NCI-H187 treated with DMSO at 0.1 percent for 48 hours (cell line): ENCODE measurements at places on chromosomes 5 and 9.

- no peak for DNase-seq
Measured at GRCh38 chr5:32984851-32985610, 273.9 kb downstream of the NPR3 start.

DNA sequence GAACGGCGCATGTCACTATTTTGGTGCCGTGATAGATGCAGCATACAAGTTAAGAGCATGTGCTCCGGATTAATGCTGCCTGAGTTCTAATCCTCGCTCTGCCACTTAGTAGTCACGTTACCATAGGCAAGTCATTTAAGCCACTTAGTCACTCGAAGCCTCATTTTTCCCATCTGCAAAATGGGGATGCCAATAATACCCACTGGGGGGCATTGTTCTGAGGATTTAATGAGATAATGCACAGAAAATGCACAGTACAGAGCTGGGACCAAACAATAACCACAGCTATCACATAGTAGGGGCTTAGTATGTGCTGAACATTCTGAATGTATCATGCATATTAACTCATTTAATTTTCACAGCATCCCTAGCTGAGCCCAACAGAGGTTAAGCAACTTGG lies 9.1 kb downstream of the NIPAL4 start:
- DNase-seq = no peak

GRCh38 chr9:115674091-115674490 lies 479.5 kb upstream of the PAPPA start:
- DNase-seq = no peak

- DNase-seq = no peak
Measured at GRCh38 chr5:43210570-43210969, 18.5 kb downstream of the NIM1K start.

DNA sequence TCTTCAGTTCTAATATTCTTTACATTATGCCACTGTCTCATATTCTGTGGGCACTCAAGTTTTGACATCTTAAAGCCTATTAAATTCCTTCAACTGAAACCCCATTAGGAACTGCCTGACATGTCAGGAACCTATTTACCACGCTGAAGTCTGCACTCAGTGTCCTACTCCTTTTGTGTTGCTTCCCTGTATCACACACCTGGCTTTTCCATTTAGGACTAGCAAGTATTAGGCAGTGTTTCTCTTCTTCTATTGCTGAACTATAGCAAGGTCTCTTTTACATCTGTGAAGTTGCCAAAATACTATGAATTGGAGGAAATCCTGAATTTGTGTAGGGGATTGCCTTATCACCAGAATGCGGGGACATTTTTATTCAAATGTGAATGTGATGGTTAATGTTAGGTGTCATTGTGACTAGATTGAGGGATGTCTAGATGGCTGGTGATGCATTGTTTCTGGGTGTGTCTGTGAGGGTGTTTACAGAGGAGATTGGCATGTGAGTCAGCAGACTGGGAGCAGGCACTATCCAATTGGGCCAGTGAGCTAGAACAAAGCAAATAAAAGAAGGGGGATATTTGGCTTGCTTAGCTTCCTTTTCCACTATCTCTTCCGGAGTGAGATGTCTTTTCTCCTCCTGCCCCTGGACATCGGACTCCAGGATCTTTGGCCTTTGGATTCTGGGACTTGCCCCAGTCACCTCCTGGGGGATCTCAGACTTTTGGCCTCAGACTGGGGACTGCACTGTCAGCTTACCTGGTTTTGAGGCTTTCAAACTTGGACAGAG lies 21.2 kb upstream of the VCAN start:
- no peak for DNase-seq

DNA sequence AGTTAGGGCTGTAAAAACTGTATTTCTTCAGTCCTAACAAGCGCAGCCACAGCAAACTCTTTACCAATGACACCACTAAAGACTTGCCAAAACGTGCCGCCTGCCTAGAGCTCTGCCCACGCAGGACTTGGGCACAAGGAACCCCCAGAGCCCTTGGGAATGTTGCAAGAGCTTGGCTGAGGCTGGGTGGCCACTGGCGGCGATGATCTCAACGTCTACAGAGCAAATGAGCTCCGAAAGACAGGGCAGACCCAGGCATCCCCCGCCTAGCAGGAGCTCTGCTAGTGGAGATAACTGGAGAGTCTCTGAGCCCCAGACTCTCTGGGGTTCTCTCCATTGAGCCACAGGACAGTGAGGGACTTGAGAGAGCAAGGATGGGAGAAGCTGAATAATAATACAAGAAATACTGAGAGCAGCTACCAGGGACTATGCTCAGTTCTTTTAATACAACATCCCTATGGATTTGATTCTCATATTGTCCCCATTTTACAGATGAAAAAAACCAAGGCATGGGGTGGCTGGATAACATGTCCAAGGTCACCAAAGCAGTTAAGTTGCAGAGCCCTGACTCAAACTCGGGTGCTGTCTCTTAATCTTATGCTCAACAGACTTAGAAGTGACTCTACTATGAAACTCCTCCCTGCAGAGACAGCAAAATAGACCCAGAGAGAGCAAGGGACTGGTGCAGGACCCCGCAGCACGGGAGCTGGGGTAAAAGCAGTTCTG lies 32.5 kb downstream of the SHB start:
- no peak for DNase-seq

- no peak for DNase-seq
Measured at GRCh38 chr5:6652025-6652424, 18.8 kb downstream of the SRD5A1 start.

GRCh38 chr9:112793213-112793810 lies 42.8 kb downstream of the SNX30 start:
- DNase-seq = no peak

- no peak for DNase-seq
Measured at GRCh38 chr9:136745389-136746154, 2.8 kb downstream of the LCN6 start.
